NCI-H1436 treated with DMSO at 0.1 percent for 48 hours (cell line): ENCODE measurements at places on chromosomes 6 and 20.
A peak's percentile ranks its signal among the peaks of the same experiment; 100 is the strongest.

GRCh38 chr6:163926642-163927041 is 512.1 kb downstream of the QKI start:
- no peak for DNase-seq

GRCh38 chr20:37816003-37816402 is 86.9 kb upstream of the VSTM2L start:
- DNase-seq, result peak; percentile 26

GRCh38 chr6:22053391-22053997 is 243.3 kb downstream of the PRL start:
- no peak for DNase-seq

- DNase-seq, result no peak
Observed at GRCh38 chr6:1321738-1322137, 9.8 kb downstream of the FOXQ1 start.

GRCh38 chr6:134669485-134669884 is 280.4 kb downstream of the ALDH8A1 start:
- DNase-seq, result no peak

DNA sequence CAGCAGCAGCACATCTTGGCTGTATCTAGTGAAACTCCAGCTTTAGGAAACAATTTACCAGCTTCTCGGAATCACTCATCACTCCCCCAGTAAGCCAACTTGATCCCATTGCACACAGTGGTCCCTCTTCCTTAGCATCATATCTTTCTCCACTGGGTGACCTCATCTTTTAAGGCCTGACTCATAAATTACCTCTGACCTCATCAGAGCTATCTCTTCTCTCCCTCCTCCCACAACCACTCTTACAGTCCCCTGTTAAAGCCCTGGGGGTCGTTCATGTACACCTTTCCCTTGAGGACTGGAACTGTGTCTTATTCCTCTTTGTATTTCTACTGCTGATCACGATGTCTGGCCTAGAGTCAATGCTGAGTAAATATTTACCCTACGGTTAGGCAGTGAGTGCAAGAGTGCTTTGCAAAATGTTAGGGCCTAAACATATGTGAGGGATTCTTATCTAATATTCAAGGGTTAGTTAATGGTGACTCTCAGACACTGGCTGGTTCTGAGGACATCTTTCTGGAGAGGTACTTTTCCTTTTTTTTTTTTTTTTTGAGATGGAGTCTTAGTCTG is 187.2 kb downstream of the LRFN2 start:
- DNase-seq, result no peak

GRCh38 chr6:55557146-55557545 is 21.8 kb downstream of the HMGCLL1 start:
- DNase-seq, result no peak

- no peak for DNase-seq
Observed at GRCh38 chr6:116877743-116878142, 701 bp downstream of the RFX6 start.

DNA sequence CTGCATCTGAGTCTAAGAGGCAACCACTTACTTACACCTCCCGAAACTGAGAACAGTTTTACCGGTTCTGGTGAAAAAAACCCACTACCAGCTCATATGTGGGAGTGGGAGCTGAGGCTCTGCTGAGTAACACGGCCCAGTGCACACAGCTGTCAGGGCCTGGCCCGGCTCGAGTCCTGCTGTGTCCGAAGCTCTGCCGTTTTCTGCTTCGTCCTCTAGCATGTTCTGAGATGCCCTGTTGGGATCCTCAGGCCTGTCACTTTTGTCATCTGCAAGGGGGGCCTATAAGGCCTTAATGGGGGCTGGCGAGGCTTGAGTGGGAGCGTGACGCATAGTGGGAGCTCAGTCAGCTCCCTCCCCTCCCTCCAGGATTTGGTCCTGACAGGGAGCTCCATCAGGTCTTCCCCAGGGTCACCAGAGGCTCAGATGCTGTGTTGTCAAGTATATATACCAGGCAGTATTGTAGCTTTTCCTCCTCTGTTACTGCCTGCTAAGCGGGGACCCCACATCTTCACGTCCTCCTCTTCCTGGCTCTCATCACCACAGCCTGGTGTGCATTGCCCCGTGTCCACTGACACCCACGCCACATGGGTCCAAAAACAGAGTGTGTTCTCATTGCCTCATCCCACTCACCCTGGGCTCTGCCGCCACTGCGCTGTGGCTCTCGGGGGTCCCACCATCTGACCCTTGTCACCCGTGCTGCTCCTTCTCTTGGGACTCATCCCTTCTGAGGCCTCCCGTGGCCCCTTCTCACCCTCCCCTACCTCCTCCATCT is 45.2 kb upstream of the FANCE start:
- DNase-seq, result no peak

GRCh38 chr6:15107644-15108382 is 138.1 kb upstream of the JARID2 start:
- no peak for DNase-seq

- DNase-seq, result no peak
Observed at GRCh38 chr20:9035126-9035525, 33.8 kb upstream of the PLCB4 start.

GRCh38 chr6:160069459-160069858 is 52.2 kb upstream of the SLC22A1 start:
- no peak for DNase-seq

DNA sequence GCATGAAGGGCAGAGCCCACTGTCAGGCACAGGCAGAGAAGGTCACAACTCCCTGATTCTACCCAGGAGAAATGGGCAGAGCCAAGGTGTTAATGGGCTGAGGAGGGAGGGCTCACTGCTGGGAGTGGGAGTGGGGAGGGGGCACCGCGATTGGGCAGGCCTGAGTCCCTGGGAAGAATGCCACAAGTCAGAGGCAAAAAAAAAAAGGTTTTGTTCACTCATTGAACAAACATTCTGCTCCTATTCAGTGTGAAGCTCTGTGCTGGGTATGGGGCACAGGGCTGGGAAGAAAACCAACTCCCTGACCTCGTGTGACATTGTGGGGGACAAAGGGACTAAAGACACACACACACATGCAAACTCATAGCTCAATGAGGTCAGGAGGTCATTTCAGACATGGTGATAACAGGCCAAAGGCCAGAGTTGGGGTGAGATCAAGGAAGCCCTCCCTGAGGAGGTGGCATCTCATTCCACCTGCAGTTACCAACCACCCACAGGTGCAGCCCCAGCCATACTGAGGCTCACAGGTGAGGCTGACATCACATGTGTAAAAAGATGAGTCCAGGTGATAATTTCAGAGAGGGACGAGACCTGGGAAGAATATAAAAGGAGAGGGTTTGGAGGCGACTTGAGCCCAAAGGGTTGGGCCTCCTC is 3.2 kb upstream of the PMEPA1 start:
- no peak for DNase-seq
